ENCODE measurements at places on chromosomes 7 and 10.

- DNase-seq, result no peak
Measured at GRCh38 chr10:6175329-6176055, 27.2 kb upstream of the PFKFB3 start.

- no peak for DNase-seq
Measured at GRCh38 chr10:77377034-77377433, 260.6 kb downstream of the KCNMA1 start.

DNA sequence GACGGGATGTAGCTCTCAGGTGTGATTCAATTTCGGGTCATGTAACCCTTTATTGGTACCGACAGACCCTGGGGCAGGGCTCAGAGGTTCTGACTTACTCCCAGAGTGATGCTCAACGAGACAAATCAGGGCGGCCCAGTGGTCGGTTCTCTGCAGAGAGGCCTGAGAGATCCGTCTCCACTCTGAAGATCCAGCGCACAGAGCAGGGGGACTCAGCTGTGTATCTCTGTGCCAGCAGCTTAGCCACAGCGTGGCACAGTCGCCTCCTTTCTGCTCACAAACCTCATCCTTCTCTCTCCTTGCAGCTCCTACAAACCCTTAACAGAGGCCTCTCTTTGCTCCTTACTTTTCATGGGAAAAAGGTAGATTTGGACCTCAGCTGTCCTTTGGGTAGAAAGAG is 197.5 kb upstream of the PRSS58 start:
- no peak for DNase-seq

GRCh38 chr7:117972606-117973005 is 99.4 kb upstream of the CTTNBP2 start:
- no peak for DNase-seq

- no peak for DNase-seq
Measured at GRCh38 chr7:12469568-12469967, 65.9 kb upstream of the VWDE start.

DNA sequence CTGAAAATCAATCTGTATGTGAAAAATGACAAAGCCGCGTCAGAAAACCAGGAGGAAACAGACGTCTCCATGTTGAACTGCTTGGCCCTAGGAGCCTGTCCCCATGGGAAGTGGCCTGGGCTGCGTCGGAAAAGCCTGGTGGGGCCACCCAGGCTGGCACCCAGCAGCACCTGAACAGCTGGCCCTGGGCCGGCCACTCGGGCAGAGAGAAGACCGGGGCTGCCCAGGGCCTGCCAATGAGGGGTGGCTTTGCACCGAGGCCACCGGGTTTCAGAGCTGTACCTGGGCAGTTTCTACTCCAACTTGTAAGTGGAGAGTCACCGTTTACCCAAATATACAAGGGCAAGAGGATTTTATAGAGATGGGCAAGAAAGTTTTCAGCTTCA is 1.1 kb upstream of the FUOM start:
- DNase-seq, result no peak
